Stimulated activated CD8-positive, alpha-beta memory T cell treated with anti-CD3 and anti-CD28 coated beads, Interleukin-4, amount 100 ng/mL, for 1 hour (primary cell): ENCODE measurements at places on chromosomes 1 and 21.
A peak's percentile ranks its signal among the peaks of the same experiment; 100 is the strongest.

DNA sequence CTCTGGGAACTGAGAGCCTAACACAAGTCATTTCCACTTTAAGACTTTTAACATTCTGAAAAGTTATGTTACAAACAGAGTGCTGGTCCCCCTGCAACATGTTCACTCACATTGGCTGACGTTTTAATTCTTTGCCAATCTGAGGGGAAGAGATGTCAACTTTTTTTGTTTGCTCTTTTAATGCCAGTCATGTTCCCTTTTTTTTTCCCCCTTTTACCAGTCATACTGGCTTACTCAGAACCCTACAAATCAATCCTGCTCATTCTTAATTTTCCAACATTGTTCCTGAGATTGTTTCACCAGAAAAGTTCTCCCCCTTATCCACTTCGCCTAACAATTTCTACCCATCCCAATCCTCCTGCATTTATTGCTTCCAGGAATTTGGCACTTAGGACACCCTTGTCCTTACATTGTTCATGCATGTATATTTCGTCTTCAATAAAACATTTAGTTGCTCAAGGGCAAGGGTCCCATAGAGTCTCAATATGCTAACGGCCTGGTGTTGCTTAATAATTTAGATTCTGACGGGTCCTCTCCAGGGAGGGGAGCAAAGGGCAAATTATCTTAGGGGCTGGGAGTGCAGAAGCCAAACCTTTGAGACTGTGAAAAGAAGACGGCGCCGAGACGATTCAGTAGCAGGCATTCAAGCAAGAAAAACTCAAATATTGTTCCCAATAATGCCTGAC is 624 bp upstream of the CR1L start:
- DNase-seq: no peak

- DNase-seq: no peak
Observed at GRCh38 chr1:100661176-100661575, 58.4 kb upstream of the VCAM1 start.

GRCh38 chr1:228465571-228466146 is 21.5 kb upstream of the RNF187 start:
- no peak for DNase-seq

DNA sequence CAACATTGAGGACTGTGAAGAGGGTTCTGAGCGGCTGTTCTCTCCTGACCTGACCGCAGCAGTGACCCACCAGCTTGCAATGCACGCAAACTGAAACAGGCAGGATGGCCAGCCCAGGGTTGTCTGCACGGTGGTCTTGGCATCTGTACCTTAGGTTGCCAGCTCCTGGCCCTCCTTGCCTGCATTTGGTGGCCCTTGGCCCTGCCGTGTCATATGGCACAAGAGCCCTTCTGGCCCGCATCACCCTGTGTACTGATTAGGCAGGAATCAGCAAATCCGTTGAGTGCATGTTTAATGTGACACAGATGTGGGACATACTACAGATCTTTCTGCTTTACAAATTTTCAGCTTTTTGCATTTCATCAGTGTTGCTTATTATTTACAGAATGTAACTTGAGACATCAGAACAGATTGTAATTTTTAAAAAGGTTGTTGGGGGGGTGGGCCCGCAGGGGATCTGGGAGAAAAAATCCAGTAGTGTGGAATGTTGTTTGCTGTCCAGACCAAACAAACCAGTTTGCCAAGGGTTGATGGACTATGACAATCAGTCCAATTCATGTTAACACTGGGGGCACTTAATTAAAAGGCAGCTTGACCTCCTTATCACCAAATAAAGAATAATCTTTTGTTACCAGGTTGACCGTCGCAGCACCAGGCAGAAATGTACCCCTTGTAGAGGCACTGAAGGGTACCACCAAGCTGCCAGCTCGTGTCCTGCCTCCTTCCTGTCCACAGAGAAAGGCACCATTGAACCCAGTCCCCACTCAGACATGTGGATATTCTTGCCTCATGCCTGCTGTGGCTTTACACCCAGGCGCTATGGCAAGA is 132.6 kb downstream of the DHRS3 start:
- DNase-seq: no peak

- DNase-seq: no peak
Observed at GRCh38 chr1:4371849-4372248, 282.6 kb upstream of the AJAP1 start.

- DNase-seq: no peak
Observed at GRCh38 chr1:96234299-96234698, 487.3 kb upstream of the PTBP2 start.

DNA sequence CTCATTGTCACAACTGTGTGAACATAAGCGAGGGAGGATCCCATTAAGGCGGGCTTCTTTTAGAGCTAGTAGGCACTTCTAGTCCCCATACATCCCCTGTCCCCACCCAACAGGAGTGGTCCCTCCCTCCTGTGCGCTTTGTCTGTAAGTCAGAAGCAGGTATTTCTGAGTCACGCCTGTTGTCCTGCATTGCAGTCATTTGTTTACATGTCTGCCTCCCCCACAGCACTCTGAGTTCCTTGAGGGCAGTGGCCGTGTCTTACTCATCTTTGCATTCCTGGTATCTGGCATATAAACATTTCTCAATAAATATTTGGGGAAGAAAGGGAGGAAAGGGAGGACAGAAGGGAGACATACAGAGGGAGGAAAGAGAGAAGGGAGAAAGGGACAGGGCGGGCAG is 40.3 kb downstream of the PLEKHA6 start:
- no peak for DNase-seq

DNA sequence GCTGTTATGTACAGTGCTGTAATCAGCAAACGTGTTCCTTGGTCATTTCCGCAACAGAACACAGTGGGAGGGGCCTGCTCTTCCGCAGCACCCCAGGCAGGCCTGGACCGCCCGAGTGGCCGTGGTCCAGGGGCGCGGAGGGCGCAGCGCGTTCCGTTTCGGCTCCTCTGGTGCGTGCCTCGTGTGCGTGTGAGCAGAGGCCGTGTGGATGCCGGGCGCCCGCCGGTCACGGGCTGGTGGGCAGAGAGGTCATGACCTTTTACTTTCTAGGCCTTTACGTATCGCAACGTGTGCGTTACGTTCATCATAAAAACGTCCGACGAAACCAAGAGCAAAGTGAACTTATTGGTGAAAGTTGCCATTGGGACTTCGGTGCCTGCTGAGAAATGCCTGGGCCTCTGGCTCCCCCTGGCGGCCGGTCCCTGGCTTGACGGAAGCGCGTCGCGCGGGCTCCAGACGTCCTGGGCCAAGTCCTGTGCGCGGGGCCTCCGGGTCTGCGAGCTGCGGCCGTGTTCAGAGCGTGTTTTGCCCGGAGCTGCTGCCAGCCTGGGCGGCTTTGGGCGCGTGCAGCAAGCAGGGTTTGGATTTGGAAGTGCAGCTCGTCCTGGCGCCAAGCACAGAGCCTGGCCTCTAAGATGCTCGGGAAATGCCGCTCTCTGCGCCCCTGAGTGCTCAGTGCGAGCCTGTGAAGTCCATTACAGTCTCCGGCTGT is 34.4 kb downstream of the COL18A1 start:
- DNase-seq: peak; percentile 72

GRCh38 chr1:47901001-47901575 is 96.1 kb downstream of the TRABD2B start:
- DNase-seq: no peak

- no peak for DNase-seq
Observed at GRCh38 chr1:6257541-6258069, 3.3 kb downstream of the GPR153 start.

- no peak for DNase-seq
Observed at GRCh38 chr1:155126556-155127104, 1.0 kb upstream of the EFNA1 start.

DNA sequence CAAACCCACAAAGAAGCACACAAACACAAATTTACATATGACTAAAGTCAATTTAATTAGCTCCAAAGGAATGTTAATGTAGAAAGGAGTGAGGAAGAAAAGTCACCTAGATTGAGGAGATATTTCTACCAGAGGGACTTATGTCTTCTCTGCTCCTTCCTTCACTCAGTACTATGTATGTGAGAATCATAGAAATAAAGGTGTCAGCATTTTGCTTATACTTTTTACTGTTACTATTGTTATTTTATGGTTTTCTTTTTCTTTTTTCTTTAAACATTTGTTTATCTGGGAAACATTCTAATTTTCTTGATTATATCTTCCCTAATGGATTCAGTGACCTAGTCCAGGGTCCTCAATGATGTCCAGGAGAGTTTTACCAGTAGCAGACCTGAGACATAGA is 511.9 kb upstream of the NCAM2 start:
- DNase-seq: no peak

DNA sequence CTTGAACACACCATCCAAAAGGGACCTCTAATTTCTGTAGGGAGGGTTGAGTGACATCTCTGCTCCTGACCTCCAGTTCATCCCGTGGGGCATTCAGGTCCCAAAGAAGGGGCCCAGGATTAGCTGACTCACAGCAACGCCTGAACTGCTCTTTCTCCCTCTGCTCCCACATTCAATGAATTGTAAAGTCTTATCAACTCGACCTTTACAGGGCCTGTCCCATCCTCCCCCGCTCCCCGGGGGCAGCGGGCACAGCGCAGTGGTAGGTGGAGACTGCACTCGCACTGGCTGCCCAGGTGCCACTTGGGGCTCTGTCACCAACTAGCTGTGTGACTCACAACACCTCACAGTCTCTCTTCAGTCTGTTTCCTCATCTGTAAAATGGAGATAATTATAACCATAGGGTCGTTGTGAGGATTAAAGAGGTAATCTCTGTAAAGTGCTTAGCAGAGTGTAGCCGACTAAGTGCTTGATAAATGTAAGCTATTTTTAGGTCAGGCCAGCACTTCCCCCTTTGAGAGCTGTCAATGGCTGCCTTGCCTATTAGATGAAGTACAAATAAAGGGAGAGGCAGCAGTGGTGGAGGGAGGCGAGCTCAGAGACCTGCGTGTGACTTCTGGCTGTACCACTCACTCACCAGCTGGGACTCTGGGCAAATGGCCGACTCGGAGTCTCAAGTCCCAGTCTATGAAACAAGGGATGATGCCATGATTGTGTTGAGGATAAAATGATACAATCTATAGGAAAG is 637 bp upstream of the MYBPHL start:
- no peak for DNase-seq

DNA sequence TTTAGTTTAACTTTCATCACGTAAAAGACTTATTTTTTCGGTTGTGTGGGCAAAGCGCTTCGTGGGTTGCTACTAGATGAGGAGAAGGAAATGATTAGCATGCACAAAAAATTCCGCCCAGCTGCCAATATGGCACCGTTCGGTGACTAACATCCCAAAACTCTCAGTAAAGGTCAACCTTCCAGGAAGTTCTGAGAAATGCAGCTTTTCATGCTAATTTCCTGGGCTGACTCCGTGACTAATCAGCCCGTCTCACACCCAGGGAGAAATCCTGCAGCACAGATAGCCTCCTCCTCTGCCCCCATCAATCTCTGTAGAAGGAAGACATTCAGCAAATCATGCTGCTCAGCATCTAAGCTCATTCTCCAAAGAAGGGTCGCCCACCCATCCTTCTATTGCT is 34.1 kb downstream of the TMCO4 start:
- DNase-seq: no peak

DNA sequence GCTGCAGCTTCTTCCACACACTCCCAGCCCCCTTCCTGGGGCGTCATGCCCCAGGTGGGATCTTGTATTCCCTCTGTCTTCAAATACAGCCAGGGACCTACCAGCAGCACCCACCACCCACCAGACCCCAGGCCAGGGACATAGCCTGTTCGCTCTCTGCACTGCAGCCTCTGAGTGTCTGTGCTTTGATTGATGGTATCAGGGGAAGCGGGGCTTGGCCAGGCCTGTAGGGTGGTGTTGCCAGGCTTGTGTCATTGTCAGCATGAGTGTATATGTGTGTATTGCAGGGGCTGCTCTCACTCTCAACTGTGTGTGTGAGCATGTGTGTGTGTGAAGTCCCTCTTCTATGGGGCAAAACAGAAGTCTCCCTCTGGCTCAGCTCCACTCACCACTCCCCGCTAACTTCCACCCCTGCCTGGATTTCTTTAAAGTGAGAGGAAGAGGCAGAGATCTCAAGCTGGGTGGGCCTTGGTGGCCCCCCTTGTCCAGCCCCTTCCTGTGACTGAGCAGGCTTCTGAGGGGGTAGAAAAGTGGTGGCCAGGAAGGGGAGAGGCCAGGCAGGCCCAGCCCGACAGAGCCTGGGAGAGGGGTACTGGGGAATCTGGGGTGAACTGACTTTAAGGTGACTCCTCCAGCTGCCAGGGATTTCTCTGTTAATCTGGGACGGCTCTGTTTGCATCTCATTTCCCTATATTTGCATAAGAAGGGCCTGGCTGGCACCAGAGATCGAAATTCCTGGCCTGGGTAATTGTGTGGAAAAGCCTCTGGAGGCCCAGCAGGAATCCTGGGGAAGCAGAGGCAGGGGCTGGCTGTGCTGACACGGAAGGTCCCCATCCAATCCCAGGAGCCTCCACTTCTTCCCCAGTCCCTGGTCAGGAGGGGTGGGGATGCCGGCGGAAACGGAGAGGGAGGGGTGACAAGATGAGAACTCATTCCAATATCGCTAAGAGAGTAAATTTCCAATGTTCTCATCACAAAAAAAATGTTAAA is 18.6 kb upstream of the ADGRB2 start:
- no peak for DNase-seq

- no peak for DNase-seq
Observed at GRCh38 chr1:240652961-240653409, 41.0 kb upstream of the GREM2 start.

DNA sequence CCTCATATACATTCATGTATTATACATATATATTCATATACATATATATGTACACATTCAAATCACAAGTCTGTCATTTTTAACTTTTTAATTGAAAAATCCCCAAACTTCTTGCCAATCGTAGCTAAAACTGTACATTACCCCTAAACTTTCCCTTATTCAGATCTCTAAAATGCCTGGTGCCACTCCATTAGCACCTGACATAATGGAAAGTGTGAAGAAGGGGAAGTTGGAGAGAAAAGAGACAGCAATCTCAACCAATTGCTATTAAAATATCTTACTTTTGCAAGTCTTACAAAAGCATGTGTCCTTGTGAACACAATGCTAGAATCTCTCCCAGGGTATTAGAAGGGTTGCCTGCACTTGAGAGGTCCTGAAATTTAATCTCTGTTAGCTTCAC is 22.7 kb upstream of the PRKACB start:
- no peak for DNase-seq

DNA sequence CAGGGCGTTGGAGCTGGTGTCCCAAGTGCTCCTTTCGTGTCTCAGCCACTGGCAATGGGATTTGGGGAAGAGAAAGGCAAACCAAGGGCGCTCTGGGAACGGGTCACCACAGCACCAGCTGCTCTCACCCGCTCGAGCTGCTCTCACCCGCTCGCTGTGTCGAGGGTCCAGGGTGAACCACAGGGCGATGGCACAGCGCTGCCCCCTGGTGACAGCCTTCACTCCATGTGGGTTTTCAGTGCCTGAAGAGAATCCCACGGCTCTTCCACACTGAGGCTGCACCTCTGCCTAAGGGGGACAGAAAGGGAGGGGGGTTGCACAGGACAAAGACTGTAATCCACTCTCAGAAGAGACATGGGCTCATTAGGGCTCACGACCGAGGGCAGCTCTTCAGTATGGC is 7.1 kb upstream of the CLDN19 start:
- DNase-seq: no peak

- DNase-seq: no peak
Observed at GRCh38 chr1:236110137-236110536, 32.2 kb upstream of the GPR137B start.

DNA sequence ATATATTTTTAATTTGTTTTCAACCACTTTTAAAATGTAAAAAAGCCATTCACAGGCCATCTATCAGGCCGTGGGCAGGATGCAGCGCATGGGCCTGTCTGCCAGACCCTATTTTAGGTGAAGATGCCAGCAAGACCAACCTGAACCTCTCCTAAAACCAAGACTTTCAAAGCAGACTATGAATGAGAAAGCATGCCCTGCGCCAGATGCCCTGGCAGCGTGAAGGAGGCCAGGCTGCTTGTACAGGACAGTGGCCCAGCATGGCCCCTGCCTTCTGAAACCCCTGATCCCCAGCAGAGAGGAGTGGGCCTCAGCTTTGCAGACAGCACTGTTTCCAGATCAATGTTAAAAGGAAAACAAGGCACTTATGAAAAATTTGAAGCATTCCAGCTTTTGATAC is 31.6 kb downstream of the WDR4 start:
- DNase-seq: no peak
